ENCODE measurements at places on chromosomes 3 and 15.

DNA sequence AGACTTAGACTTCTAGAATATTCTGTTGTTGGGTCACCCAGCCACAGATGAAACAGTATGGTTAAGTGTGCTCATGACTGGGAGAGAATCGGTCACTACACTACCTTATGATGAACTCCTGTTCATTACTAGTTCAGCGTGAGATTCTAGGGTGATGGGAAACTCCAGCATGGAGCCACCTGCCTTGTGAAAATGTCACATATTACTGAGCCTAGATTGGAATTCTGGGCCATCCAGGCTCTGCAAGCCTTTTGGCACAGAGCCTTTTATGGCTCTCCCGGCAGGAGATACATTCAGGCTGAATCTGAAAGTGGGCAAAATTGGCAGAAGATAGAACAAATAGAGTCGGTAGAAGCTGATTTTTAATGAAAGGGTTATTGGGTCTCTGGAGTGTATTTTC is 19.0 kb downstream of the NANOGP8 start:
- no peak for DNase-seq

GRCh38 chr3:156416846-156417558 is 137.9 kb downstream of the SSR3 start:
- DNase-seq, result no peak

GRCh38 chr15:39180030-39180429 is 400.8 kb upstream of the THBS1 start:
- DNase-seq, result no peak

- no peak for DNase-seq
These were observed 518.4 kb downstream of the FOXP1 start for GRCh38 chr3:71064956-71065763.

DNA sequence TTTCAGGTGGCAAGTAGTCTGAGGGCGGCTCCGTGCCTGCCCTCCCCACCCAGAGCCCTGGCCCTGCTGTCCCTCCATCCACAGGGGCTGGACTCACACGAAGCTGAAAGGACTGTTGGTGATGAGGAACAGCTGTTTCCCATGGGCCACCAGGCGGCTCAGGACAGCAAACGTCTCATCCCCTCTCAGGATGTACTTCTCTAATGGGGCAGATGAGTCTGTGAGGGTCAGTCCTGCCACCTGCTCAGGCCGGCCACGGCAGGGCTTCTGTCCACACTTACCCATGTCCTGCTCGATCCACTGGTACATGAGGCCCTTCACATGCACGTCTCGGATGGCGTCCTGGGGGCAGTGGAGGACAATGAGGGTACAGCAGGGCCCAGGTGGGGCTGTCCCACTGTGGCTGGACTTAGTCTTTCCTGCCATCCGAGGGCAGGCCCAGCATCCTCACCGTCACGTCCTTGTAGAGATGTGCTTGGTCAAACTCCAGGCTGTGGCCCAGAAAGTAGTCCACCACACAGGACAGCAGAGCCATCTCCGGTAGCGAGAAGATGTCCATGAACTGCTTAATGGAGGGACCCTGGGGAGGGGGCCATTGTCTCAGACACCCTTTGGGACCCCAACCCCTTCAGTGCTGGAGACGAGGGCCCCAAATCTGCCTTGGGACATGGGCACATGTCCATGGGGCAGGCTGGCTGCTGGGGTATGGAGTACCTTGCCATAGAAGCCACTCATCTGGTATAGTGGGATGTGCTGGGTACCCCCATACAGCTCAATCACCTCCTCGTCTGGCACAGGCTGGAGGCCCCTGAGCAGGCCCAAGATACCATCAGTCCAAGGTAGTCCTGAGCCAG is 5.7 kb downstream of the NT5DC2 start:
- DNase-seq, result no peak

GRCh38 chr3:169846458-169847193 is 23.1 kb downstream of the LRRC31 start:
- DNase-seq, result no peak

DNA sequence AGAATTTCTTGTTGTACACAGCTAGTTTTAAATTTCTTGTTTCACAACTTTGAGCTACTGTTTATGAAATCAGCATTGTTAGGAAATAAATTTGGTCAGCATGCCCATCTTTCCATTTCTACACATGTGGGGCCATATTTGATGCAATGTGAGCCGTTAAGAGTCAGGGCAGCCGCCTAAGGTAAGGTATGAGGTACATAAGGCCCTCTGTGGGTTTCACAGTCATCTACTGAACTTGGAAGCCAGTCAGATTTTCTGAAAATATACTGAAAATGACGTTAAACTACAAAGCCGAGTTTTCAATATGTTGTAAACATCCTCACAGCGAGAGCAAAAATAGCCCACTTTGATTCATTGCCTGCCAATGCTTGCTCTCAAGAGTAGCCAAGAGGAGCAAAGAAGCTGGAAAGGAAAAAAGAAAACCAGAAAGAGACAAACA is 94.7 kb upstream of the PDZRN3 start:
- no peak for DNase-seq

DNA sequence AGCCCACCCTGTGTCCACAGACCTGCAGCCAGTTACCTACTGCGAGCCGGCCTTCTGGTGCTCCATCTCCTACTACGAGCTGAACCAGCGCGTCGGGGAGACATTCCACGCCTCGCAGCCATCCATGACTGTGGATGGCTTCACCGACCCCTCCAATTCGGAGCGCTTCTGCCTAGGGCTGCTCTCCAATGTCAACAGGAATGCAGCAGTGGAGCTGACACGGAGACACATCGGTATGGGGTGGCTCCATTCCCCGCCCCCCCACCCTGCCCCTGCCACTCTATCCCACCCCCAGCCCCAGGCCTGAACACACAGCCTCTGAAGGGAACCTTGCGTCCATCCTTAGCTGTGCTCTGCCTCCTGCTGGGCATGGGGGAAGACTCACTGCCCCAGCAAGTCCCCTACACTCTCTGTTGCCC is 73.2 kb downstream of the AAGAB start:
- no peak for DNase-seq

DNA sequence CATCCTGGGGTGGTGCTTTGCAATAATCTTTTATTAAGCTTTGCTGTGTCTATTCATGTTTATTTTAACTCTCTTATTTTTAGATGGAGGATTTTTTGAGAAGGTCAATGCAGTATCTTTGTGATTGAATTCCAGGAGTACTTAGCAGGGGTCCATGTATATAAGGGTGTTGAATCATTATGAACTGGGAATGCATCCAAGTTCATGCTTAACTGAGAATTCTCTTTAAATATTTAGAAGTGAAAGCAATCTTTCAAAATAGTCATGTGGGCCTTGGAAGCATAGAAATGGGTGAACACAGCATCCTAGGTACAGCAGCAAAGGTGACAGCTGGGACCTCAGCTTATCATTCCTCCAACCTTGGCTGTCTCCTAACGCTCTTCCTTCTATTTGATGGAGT is 27.3 kb downstream of the SPTSSB start:
- DNase-seq, result no peak

DNA sequence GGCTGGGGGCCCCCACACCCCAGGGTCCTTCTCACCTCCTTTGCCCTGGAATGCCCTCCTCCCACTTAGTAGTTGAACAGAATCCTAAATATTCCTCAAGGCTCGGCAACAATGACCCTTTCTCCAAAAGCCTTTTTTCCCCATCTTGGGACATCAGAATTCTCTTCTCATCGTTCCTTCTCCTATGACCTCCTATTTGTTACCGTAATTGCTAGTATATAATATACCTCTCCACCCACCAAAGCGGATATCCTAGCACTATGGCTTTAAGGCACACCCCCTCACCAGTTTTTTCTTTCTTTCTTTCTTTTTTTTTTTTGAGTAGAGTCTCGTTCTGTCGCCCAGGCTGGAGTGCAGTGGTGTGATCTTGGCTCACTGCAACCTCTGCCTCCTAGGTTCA is 16.8 kb downstream of the HDAC11 start:
- no peak for DNase-seq

- no peak for DNase-seq
These were observed 3.8 kb downstream of the PLCH1 start for GRCh38 chr3:155741101-155741500.

- DNase-seq, result no peak
These were observed 14.0 kb downstream of the RYK start for GRCh38 chr3:134236505-134237170.

DNA sequence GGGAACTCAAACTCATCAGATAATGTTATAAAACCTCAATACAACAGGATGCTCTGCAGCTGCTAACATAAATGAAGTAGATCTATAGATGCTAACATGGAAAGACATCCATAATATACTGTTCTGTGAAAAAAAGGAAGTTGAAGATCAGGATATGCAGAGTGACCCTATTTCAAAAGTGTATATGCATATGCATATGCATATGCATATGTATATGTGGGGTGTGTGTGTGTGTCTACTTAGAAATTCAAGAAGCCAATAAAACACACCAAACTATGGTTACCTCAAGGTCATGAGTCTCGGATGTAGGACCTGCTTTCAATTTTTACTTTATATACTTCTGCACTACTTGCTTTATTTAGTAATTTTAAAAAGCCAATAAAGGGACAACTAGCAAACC is 125.6 kb downstream of the ABHD5 start:
- DNase-seq, result no peak

GRCh38 chr15:39974656-39975230 is 40.8 kb downstream of the EIF2AK4 start:
- DNase-seq, result no peak

DNA sequence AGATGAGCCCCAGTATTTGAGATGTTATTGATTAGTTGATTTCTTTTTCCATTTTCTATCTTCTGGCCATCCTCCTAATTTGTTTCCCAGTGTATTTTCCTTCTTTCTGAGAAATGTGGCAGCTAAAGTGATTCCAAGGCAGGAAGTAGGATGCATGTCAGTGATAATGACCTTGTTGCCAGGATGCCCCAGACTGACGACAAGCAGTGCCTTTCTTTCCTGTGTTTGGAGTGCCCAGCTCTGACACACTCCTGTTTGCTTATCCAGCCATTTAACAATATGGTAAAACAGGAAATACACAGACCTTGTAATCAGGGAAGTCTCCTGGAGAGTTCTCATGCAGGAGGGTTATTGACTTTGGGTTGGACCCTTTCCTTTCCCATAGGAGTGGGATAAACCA is 20.4 kb downstream of the TMOD2 start:
- no peak for DNase-seq

DNA sequence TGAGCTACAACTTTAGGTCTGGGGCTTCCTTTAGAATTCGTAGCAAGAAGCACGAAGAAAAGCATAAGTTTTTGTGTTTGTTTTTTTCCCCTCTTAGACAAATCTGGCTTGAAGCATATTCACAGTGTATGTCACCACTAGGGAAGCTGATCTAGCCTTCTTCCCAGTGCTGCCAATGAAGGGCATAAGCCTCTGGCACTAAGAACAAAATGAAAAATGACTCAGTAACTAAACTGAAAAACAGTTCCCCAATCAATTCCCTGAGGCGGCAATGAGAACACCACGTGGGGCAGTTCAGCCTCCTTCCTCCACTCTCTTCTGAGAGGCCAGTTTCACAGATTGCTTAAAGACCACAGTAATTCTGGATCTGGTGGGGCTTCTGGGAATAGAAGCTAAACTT is 338.1 kb downstream of the GAP43 start:
- no peak for DNase-seq

GRCh38 chr3:133055339-133055738 is 17.1 kb downstream of the TMEM108 start:
- no peak for DNase-seq

DNA sequence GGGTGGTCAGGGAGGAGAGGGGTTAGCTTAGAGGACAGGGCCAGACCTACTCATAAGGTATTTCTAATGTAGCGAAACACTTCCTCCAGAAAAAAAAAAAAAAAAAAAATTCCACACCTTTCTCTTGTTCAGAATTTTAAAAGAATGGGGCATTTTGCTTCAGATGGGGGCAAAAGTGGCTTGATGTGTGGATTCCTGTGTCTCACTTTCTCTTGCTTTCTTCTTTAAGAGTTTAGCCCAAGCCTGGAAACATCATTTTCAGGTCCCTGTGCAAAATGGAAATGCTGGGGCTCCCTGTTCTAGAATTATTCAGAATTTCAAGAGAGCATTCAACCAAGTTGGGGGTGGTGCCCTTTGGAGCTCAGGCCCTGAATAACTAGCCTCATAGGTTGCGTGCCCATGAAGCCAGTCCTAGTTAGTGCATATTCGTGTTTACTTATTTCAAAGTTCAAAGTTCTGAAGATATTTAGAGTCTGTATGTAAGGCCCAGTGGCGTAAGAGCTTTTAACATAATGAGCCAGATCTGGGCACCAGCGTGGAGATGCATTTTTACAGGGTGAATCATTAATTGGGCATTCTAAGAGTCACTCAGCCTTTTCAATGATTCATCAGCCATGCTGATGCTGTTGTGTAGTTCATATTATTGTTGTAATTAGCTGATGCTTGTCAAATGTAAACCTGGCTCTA is 104.5 kb downstream of the RPLP1 start:
- no peak for DNase-seq

DNA sequence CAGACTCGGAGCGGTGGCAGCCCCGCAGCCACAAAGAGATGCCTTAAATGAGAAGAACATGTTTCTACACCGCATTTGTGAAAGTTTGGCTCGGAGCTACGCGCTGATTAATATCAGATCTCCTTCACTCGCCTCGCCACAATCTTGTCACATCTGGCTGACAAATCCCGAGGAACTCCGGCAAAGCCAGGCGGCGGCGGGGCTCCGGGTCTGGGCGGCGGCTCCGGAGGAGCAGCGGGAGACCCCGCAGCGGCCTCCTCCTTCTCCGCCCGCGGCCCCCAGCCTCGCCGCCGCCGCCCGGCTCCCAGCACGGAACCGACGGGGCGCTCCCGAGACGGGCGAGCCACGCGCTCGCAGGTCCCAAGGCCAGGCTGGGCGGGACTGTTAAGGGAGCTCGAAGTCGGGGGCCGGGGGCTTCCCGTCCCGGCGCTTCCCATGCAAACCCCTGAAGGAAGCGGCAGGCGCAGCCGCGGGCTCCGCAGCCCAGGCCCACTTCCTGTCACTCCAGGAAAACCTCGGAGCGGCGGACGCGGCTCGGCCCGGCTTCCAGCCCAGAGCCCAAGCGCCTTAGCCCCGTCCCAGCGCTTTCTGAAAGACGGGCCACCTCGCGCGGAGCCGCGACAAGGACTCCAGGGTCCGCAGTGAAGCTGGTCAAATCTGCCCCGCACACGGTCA is 1.2 kb downstream of the BNC1 start:
- no peak for DNase-seq
